ENCODE measurements at places on chromosomes 3 and 15.

DNA sequence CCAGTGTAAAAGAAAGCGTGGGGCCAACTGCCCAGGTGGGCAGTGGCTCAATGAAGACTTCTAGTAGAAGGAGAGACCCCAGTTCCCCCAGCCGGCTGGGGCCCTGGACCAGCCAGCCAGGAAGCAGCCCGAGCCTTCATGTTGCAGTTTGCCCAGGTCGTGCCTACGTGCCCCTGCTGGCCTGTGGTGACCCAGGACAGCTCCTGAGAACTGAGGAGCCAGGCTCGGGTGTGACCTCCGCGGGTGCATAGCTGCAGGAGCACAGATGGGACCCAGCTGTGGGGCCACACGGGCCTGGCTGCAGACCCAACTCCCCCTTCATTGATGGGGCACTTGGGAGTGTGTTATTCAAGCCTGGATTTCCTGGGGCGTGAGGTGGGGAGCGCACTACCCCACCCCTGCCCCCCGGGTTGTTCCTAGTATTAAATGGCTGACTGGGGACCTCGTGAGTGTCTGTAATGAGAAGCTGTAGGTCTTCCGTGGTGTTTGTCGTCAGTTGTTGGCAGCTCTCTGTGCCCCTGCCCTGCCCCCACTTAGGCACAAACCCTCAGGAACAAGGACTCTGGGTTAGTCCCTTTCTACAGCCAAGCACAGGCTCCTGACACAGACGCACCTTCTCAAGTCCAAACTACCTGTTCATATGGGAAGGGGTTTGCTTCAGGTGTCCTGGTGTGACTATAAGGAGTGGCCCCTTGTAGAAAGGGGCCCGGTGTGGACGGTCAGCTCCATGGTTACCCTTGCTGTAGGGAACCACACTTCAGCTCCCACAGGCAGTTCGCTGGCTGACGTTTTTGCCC lies 39.1 kb downstream of the IDH2 start:
- DNase-seq: no peak

GRCh38 chr3:15271030-15271429 lies 61.4 kb downstream of the SH3BP5 start:
- DNase-seq: no peak

- DNase-seq: no peak
Measured at GRCh38 chr15:46795685-46796084, 921.6 kb upstream of the SEMA6D start.

- no peak for DNase-seq
Measured at GRCh38 chr15:33142708-33143107, 51.8 kb downstream of the FMN1 start.

DNA sequence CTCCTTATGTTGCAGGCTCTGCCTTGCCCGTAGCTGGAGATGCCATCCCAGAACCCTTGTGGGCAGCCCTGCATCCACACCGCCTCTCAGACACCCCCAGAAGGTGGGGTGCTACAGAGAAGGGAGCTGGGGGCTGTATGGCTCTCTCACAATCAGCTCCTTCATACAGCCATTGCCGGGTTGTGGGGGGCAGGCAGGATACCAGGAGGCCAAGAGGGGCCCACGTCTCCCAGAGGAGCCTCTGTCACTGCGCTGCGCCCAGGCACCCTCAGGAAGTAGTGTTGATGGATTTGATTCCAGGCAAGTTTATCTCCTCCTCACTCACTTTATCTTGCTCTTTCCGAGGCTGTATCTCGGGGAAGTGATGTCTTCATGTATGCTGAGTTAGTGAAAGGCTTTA lies 171.6 kb downstream of the CHDH start:
- DNase-seq: no peak

DNA sequence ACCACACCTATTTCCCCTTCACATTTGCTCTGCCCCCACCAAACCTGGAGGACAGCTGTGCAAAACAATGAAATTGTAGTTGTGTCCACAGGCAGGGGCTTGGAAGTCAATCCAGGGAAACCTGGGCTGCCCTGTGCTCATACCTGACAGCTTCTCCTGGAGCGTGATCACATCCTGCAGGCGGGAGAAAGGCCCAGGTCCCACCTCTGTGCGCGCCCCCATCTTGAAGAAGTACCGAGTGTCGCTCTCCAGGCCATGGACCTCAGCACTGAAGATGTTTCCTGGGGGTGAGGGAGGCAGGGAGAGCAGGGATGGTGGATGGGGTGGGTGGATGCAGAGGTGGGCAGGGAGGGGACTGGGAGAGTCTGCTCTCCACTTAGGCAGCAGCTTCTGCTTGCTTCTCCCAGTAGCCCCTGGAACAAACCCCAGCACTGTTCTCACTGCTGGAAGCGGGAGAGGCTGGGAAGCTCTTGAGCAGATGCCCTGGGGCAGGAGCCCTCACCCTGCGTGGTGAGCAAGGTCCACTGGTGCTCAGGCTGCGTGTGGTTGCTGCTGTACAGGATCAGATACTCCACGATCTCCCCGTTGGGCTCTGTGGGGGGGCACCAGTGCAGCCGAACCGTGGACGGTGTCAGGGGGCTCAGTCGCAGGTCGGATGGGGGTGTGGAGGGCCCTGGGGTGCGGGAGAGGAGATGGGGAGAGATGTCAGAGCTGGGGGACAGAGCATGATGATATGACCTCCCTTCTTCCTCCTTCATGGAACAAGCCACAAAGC lies 10.7 kb upstream of the IGDCC3 start:
- no peak for DNase-seq

GRCh38 chr3:27554706-27555105 lies 70.5 kb upstream of the SLC4A7 start:
- no peak for DNase-seq

DNA sequence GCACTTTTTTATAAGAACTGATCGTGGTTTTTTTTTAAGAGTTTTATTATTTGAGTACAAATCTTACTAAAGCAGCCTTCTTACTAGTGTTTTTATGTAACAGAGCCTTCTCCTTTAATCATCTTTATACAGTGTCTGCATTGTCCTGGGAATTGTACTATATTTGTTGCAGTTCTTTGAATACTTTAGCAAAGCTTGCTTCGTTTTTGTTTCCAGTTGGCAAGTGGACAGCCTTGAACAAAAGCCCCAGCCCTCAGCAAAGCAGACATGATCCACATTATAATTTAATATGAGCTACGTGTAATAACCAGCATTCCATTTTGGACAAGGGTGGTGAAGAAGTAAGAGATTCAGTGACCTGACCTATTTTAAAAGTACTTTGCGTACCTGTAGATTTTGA lies 112.2 kb upstream of the FLNB start:
- DNase-seq: no peak

DNA sequence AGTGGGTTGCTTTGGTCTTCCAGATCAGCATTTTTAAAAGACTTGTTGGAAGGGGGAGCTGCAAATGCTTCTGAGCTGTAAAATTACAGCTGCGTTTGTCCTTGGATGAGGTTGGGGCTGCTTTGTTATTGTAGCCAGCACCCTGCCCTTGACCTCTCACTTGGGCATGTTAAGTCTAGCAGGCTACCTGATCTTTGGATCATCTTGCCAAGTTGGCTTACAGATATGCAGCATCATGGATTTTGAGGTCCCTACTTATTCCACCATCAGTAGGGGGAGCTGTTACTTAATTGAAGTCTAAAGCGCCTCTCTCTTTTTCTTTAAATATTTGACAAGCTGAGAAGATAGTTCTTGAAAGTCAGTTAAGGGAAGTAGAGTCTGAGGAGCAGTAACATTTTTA lies 793.0 kb downstream of the MCTP2 start:
- DNase-seq: no peak

DNA sequence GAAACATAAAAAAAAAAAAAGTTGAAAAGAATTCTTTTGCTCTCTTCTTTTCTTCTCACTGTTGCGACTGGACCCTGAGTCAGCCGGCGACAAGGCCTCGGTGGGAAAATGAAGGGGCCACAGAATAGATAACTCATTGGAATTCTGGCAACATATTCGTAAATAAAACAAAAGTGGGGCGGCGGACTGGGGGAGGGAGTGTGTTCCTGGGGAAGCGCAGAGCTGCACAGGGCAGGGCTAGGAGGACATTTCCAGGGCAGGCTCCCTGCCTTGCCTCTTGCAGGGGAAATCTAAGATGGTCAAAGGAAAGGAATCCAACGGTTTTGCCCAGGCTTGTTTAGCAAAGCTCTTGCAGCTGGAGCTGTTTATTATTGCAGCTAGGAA lies 1042.8 kb upstream of the NR2F2 start:
- no peak for DNase-seq

GRCh38 chr3:186909078-186909853 lies 21.1 kb upstream of the ST6GAL1 start:
- DNase-seq: peak; percentile 4

- DNase-seq: no peak
Measured at GRCh38 chr3:10600296-10600714, 94.9 kb upstream of the ATP2B2 start.

DNA sequence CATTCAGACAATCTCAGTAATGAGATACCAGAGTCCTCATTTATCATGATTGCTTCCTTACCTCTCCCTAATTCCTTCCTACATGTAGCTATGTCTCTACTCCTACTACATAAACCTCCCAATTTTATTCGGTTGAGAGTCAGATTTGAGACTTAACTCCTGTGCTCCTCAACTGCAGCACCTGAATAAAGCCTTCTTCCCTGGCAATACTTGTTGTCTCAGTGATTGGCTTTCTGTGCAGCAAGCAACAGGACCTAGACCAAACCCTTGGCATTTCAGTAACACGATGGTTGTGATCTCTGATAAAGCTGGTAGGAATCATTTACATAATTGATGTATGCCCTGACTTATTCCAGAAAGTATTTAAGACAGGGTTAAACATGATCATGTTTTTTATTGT lies 106.7 kb upstream of the NANOGP8 start:
- DNase-seq: no peak

- DNase-seq: no peak
Measured at GRCh38 chr3:181317508-181317907, 328.0 kb upstream of the DNAJC19 start.

DNA sequence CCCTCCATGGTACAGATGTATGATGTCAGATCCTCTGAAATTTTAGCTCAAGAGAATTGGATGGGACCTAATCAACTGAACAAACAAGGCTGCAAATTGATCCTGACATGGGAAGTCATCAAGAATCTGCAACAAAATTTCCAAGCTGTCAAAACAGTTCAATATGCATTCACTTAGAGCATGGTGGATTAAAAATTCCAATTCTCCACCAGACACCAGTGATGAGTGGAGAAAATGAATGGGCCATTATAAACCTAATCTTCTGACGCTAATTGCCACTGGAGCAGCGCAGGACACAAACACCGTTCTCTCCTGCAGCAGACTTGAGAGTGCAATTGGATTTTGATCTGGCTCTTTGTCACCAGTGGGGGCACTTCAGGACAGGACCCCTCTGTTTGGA lies 94.2 kb downstream of the MINAR1 start:
- DNase-seq: no peak

DNA sequence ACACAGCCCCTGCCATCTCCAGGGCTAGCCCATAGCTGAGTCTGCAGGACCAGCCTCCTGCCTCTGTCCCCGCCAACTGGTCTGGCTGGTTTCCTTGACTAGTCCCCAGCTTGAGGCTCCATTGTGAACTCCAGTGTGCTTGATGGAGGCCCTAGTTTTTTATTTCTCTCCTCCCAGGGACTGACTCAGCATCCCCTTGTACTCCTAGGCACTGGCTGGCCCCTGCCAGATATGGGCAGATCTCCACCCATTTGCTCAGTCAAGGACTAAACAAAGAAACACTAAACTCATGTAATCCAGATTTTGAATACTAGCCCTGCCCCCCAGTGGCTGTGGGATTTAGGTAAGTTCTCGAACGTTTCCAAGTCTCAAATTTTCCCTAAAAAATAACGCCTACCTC lies 415.4 kb upstream of the RORA start:
- DNase-seq: no peak

- no peak for DNase-seq
Measured at GRCh38 chr3:62688050-62688449, 187.2 kb downstream of the CADPS start.

GRCh38 chr3:163939926-163940325 lies 1138.4 kb downstream of the SI start:
- DNase-seq: no peak

DNA sequence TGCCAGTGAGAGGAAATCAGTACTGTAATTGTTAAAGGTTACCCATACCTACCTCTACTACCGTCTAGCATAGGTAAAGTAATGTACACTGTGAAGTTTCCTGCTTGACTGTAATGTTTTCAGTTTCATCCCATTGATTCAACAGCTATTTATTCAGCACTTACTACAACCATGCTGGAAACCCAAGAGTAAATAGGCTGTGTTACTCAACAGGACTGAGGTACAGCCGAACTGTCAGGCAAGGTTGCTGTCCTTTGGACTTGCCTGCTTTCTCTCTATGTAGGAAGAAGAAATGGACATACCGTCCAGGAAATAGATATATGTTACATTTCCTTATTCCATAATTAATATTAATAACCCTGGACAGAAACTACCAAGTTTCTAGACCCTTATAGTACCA lies 265.5 kb downstream of the NR2F2 start:
- no peak for DNase-seq

- no peak for DNase-seq
Measured at GRCh38 chr15:40047415-40048210, 8.6 kb upstream of the SRP14 start.

DNA sequence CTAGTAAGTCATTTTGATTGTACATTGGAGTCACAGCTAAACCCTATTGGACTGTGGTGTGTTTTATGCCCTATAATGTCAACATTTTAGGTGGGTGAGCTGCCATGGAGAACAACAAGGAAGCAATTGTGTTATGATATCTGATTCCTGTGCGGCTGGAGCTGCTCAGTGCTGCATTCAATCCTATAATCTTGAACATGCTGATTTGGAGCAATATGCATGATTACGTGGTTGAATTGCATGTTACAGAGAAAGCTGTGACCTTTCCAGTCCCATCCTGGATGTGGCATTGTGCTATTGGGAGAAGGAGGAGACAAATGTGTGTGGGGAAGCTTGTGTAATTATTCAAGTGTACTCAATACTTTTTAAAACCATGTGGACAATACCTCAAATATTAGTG lies 20.1 kb upstream of the C3orf49 start:
- DNase-seq: no peak

- no peak for DNase-seq
Measured at GRCh38 chr3:57074135-57074534, 13.7 kb downstream of the SPATA12 start.

GRCh38 chr3:127701280-127701911 lies 28.6 kb downstream of the ABTB1 start:
- no peak for DNase-seq

DNA sequence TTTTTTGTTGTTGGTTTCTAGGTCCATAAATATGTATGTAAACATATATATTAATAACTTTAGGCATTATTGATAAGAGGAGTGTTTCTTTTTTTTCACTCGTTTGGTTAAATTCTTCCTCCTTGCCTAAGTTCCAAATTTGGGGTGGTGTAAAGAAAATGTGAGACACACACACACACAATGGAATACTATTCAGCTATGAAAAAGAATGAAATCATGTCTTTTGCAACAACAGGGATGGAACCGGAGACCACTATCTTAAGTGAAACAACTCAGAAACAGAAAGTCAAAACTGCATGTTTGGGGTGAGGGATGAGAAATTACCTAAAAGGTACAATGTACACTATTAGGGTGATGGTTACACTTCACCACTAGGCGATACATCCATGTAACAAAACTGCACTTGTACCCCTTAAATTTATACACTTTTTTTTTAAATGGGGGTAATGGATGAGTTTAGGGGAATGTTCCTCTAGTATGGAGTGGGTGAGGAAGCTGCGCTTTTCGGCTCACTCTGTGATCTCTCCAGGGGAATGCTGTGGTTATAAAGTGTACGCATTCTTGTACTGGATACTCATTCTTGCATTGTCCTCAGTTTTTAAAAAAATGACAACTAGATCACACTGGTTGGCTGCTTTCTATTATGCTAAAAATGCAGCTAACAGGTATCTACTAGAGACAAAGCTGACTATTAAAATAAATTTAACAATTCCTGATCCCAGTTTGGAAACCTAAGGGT lies 50.8 kb upstream of the PPARG start:
- no peak for DNase-seq
